ENCODE measurements at places on chromosomes 1 and 21.

- DNase-seq: no peak
Observed at GRCh38 chr1:54284781-54285529, 85.0 kb downstream of the MRPL37 start.

DNA sequence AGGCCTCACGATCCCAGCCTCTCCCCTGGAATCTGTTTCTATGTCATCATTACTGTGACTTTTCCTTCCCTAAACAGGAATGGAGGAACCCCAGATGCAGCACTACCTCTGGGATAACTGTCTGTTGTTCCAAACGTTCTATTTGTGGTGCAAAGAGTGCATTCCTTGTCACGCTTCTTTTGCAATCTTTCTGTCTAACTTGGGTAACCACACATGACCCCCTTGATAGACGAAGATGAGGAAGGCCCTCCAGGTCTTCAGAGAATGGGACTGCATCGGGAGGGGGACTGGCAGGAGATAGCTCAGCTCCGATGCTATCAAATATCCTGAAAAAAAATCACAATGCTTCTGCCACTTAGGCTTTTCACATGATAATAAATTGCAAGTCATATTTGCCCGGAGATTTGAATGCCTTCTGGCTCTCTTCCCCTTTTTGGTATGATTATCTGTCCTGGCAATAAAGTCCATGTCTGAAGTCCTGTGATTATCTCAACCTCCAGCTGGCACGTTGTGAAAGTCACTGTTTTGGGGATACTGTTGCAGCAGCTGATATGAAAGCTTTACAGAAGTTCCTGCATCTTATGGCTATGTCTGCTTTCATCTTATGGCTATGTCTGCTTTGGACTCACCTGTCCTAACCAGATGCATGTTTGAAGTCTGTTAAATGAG, 148.7 kb upstream of the LMO4 start:
- DNase-seq: no peak

DNA sequence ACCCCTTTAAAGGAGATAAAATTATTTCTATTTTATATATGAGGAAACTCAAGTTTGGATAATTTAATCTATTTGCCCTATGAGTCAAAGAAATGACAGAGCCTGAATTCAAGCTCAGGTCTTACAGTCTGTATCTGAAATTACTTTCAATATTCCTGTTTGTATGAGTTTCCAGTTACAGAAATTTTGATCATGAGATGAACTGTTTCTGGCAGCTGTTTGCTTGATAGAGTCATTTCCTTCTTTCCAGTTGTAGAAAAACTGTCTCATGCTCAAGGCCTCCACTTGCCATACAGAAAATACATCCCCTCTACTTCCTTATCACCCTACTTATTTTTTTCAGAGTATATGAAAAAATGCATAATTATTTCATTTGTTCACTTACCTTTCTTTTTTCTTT, 87.6 kb downstream of the PTPRC start:
- peak; percentile 52 for DNase-seq

DNA sequence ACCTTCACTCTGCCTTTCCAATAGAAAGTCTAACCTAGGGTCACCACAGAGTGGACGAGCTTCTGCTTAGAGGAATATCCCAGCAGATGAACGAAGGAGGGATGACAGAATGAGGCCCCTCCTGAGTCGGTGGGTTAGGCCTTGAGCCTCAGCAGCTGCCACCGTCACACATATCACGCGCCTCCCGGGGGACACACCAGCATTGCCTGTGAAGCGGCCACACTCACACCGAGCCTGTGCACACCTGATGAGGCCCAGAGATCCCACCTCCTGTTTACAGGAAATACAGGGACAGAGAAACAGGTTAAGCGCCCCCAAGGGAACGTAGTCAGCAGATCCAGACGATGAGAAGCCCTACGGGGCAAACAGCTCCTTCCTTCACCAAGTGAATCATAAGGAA, 25.1 kb upstream of the LRRC47 start:
- no peak for DNase-seq

DNA sequence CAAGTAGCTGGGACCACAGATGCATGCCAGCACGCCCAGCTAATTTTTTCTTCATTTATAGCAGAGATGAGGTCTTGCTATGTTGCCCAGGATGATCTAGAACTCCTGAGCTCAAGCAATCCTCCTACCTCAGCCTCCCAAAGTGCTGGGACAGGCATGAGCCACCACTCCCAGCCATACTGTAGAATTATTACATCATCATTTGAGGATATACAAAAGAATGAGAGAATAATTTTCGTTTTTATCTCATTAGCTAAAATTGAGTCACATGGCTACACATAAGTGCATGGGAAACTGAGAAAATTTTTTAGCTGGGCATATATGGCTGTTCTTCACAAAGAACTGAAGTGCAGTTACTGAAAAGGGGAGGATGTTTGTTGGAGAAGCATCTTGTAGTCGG, 21.2 kb downstream of the STXBP3 start:
- DNase-seq: no peak

DNA sequence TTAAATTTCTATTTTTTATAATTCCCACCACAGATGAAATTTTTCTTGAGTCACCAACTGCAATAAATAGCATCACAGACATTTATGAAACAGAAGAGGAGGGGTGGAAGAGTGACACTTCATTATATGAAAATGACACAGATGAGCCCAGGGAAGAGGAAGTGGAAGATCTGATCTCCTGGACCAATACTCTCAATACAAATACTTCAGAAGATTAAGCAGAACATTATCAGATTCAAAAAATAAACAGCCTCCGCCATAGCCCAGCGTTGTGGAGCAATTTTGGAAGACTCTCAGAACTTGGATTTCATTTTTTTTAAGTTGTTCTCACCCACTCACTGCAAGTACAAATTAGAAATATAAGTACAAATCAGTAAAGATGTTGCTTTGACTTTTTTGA, 63.6 kb downstream of the UBE2U start:
- no peak for DNase-seq

DNA sequence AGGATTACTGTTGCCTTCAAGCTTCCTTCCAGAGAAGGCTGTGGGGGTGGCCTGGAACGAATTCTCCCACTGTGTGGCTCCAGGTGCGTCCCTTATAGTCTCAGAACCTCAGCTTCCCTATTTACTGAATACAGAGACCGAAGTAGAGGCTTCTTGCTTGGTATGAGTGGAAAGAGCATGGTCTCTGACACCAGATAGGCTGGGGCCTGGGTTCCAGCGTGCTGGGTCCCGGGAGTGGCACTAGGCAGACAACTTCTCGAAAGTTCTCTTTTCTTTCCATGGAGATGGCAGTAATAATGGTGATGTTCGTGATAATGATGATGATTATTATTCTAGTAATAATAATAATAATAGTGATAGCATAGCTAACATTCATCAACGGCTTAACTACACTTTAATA, 161.7 kb downstream of the PTPRU start:
- DNase-seq: no peak

- no peak for DNase-seq
Observed at GRCh38 chr1:100483230-100483629, 54.7 kb upstream of the GPR88 start.

DNA sequence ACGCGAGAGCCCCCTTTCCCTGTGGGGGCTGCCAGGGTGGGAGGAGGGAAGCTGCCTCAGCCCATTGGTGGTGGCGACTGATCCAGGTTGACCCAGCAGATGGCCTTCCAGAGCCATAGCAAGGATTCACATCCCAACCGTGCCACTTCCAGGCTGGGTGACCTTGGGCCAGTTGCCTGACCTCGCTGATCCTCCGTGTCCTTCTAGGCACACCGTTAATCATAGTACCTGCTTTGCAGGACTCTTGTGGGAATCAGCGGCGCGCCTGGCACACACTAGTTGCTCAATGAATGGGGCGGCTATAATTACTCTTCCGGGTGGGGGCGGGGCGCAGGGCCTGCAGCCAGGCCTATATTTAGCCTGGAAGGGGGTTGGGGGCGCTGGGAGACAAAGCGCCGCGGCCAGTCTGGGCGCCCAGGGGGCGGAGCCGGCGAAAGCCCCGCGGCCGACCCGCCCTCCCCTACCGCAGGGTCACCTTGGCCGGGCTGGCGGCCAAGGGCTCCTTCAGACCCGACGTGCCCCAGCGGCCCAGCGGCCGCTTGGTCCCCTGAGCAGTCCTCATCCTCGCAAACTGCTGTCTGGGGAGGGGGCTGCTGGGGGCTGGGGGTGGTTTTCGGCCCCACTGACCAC, 5.1 kb downstream of the HSPB7 start:
- peak; percentile 79 for DNase-seq

DNA sequence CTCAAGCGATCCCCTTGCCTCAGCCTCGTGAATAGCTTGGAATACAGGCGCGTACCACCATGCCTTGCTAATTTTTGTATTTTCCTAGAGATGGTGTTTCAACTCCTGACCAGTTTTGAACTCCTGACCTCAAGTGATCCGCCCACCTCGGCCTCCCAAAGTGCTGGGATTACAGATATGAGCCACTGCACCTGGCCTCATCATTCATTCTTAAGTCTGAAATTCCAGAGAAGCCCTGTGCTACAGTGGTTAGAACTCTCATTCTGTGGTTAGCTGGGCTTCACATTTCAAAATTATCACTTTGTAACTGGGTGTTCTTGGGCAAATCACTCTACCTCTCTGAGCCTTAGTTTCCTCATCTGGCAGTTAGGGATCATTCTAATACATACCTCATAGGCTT, 86.1 kb upstream of the POU3F1 start:
- DNase-seq: no peak

DNA sequence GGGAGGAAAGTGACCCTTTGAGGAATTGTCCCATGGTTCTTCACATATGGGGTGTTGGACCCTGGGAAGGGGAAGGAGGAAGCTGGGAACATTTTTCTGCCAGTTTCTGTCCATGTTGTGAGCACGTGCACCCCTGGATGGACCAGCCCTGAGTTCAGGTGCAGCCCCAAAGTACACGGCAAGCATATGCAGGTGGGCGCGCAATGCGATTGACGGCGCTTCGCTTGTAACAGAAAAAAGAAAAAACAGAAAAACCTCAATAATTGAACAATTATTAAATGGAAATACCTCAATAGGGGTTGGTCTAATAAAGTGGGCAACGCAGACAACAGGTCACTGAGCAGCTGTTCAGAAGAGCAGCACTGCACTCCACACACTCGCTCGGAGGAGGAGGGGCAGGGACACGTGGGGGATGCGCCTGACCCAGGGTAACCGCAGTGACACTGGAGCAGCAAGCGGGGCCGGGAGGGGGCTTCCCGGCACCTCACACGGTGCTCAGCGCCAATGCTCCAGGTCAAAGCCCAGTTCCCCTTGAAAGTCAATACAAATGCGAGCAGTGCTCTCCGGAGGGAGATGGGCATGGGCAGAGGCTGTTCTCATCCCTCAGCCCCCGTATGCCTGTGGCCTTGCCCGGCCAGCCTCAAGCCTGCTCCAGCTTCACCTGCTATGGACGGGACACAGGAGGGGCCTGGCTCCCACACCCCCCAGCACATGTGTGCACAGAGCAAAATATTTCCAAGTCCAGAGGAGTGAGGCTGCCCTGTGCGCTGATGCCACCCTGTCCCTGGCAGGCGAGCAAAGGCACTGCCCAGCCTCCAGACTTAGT, 6.6 kb upstream of the ACTRT2 start:
- no peak for DNase-seq
